ENCODE measurements at places on chromosomes 16 and 17. TPM values are rescaled to one million over a fixed set of nuclear protein-coding genes. Genes with fewer than 3 reads are reported as not detected.

The CRHR1 gene
- polyA plus RNA-seq: 0.39 TPM

DNA sequence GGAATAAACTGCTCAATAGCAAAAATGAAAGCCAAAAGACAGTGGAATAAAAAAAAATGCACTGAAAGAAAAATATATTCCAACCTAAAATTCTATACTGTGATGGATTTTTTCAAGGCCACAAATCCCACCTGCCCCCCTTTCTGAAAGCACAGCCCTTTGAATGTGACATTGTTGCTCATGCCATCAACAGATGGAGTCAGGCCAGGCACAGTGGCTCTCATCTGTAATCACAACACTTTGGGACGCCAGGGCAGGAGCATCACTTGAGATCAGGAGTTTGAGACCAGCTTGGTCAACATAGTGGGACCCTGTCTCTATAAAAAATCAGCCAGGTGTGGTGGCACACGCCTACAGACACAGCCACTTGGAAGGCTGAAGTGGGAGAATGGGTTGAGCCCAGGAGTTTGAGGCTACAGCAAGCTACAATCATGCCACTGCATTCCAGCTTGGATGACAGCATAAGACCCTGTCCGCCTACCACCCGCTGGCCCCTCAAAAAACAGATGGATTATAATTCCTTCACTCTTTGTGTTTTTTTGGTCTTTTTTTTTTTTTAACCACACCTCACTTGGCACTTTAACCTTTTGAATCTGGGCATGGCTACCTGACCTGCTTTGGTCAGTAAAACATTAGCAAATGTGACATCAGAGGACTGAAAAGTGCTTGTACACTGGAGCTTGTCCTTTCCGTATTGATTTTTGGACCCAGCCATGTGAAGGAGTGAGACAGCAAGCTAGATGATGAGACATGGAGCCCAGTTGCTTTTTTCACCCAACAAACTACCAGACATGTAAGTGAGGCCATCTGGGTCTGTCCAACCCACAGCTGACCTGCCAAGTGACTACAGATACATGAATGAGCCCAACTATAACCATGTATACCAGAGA is 36.3 kb downstream of the GLG1 start:
- no peak for DNase-seq

The HBA1 gene
- 749 TPM for polyA plus RNA-seq

GRCh38 chr16:81174644-81175324 is 63.7 kb upstream of the BCO1 start:
- no peak for DNase-seq

- DNase-seq: no peak
Measured at GRCh38 chr17:39926588-39927100, 757 bp downstream of the ORMDL3 start.

GRCh38 chr17:82236142-82236971 is 7.5 kb downstream of the SLC16A3 start:
- DNase-seq: no peak

The NEUROD2 gene
- 0.09 TPM for polyA plus RNA-seq

- no peak for DNase-seq
Measured at GRCh38 chr17:15440347-15440746, 27.1 kb downstream of the CDRT4 start.

GRCh38 chr17:49132317-49132698 is 261 bp upstream of the B4GALNT2 start:
- no peak for DNase-seq

The PMP22 gene
- 71.7 TPM for polyA plus RNA-seq

DNA sequence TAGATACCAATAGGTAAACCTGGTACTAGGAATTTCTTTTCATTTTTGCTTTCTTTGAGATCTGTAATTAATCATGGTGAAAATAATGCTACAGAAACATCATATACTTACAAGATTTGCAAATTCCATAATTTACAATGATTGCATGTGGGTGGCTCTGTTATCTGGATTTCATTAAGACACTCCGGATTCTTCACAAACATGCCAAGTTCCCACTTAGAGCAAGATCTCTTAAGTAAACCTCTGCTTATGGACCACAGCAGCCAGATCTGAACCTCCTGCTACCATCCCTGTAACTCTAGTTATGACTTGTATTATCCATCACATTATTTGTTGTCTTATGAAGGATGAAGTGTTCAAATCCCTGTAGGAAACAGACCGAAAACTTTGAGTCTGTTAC is 424.7 kb downstream of the CDH13 start:
- DNase-seq: no peak

DNA sequence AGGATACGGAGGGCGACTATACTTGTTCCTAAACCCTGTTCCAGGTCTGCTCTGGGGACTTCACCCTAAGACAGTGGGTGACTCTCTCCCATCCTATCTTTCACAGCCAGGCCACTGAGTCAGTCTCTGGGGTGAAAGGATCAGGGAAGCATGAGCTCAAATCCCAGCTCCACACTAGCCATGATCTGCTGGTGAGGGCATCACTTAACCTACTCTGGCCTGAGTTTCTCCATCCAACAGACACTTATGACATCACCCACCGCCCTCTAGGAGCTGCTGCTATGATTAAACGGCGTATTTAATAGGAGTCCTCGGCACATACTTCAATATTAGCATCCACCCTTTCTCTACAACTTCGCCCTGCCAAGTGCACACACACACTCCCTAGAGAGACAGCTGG is 10.1 kb downstream of the GAST start:
- no peak for DNase-seq
